GM13977 (cell line): ENCODE measurements at places on chromosomes 3 and 15.
A peak's percentile ranks its signal among the peaks of the same experiment; 100 is the strongest.

DNA sequence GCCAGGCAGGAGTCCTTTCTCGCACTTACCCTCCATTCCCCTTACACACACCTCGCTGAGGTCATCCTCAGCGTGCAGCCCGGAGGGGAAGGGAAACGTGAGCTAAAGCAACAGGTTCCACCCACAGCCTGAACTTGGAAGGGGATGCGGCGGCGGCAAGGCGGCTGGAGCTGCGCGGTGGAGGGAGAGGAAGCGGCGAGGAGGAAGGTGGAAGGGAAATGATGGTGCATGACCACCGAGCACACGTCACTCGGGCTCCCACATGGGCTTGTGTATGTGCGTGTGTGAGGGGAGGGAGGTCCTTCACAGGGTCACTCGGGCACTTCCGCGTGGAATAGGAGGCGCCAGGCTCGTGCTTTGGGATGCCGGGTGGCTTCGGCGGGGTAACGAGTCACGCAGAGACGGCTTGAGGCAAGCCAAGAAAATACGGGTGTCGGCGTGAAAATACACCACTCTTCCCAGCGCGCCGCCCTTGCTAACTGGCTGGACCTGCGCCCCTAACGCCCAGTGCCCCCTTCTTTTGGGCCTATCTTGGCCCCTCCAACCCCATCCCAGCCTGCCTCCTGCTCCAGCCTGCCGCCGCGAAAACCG, 225.5 kb upstream of the IL12A start:
- peak; percentile 54 for DNase-seq

DNA sequence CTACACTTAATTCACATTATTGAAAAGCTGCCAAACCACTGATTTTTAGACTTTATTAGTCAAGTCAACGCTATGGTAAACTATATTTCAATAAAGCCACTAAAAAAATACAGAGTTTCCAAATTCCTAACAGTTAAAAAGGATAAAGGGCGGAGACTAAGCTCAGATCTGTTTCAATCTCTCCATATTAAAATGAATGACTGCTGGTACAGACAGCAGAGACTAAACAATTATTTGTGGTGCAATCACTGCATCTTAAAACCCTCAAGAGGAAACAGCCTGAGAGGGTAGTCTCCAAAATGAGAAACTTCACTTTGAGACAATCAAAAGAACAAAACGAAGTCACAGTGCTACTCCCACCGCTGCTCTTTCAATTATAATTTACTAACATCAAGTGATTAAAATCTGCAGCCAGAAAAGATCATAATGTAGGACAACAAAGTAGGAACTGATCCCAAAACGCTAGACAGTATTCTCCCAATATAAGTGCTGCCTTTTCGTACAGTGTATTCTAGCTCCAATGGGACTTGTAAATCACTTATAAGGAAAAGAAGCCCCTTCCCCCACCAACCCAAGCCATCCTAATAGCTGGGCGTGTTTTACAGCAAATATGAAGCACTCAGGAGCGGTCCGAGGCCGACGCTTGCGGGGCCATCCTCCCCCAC, 1.2 kb downstream of the UBP1 start:
- DNase-seq, result no peak

- no peak for DNase-seq
Observed at GRCh38 chr3:171688593-171688992, 121.7 kb downstream of the PLD1 start.

DNA sequence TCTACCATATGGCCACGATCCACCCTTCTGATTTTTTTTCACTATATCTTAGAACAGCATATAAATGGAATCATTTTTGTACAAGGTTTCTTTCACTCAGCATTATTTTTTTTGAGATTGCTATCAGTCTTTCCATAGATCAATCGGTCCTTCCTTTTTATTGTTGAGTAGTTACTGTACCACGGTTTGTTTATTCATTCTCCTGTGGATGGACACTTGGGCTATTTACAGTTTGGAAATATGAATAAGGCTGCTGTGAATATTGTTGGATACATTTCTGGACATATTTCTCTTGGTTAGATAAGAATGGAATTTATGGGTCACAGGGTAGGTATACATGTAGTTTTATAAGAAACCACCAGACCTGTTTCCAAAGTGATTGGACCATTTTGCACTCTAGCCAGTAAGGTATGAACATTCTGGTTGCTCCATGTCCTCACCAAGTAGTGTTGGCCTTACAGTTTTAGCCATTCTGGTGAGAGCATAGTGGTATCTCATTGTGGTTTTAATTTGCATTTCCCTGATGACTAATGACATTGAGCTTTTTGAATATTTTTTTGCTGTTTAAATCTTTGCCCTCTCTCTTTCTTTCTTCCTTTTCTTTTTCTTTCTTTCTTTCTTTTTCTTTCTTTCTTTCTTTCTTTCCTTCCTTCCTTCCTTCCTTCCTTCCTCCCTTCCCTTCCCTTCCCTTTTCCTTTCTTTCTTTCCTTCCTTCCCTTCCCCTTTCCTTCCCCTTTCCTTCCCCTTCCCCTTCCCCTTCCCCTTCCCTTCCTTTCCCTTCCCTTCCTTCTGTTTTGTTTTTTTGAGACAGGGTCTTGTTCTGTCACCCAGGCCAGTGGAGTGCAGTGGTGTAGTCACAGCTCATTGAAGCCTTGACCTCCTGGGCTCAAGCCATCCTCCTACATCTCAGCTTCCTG, 49.2 kb downstream of the LRRK1 start:
- peak; percentile 45 for DNase-seq

GRCh38 chr15:77858792-77859490, 218.6 kb downstream of the TBC1D2B start:
- DNase-seq, result no peak

DNA sequence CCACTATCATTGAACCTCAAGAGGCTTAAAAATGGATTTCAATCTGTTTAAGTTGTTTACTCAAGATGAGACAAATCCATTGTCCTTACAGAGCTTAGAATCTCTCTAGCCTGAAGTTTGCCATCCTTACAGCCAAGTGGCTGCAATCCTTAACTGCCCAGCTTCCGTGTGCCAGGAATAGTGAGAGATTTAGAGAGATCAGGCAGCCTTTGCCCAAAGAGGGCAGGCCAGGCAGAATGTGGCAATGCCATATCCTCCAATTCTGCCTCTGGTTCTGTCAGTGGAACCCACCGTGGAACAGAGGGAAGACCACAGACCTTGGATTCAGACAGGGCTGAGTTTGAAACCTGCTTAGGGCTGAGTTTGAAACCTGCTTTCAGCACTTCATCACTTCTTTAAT, 374.3 kb downstream of the VPS13C start:
- DNase-seq, result no peak

DNA sequence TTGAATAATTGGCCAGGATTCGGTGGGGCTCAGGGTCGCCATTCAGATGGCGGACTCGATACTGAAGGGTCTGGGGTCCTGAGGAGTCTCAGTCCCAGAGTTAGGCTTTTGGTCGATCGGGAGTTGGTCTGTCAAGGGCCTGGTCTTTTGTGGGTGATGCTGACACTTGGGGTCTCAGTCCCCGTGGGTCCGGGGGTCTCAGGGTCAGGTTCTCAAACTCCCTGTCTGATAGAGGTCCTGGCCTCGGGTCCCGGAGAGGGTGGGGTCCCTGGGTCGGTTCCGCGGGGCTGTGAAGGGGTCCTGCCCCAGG, 467 bp downstream of the NCKIPSD start:
- DNase-seq, result no peak

- no peak for DNase-seq
Observed at GRCh38 chr15:91308199-91308598, 208.1 kb downstream of the SV2B start.

DNA sequence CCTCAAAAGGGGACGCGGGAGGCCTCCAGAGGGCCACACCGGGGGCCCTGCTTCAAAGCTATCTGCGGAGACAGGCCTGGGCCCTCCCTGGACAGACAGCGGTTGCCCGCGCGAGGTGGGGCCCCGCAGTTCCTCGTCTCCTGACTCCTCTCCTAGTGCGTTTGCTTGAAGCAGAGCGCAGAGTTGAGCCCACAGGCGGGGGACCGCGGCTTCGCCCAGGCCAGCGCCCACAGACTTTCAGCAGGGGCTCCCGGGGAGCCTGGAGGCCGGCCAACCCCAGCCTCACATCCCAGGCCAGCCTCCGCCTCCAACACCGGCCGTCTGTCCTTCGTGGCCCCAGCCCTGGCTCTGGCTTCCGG, 540 bp upstream of the ADAMTS7 start:
- no peak for DNase-seq

DNA sequence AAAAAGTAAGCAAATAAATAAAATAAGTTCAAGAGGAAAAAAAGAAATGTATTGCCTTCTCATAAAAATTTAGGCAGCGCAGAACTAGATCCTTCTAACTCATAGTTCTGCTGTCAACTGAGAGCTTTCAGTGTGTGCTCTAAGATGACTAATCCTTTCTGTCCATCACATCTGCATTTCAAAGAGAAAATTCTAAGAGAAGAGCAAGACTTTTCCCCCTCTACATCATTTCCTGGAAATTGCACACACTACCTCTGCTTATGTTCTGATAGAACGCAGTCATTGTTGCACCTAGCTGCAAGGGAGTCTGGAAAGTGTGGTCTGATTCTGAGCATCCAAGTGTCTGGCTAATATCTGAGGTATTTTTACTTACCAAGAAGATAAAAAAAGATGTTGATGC, 39.6 kb upstream of the SLCO3A1 start:
- no peak for DNase-seq

GRCh38 chr3:32238453-32239306, at the start of gene CMTM8:
CMTM8 (plus strand) TSS chr3:32238680; CDS start chr3:32238973, 293 bp downstream.
- DNase-seq, result peak; percentile 84

- no peak for DNase-seq
Observed at GRCh38 chr3:64651741-64652241, 36.0 kb downstream of the ADAMTS9 start.

- no peak for DNase-seq
Observed at GRCh38 chr3:133568294-133569014, 5.0 kb upstream of the CDV3 start.

DNA sequence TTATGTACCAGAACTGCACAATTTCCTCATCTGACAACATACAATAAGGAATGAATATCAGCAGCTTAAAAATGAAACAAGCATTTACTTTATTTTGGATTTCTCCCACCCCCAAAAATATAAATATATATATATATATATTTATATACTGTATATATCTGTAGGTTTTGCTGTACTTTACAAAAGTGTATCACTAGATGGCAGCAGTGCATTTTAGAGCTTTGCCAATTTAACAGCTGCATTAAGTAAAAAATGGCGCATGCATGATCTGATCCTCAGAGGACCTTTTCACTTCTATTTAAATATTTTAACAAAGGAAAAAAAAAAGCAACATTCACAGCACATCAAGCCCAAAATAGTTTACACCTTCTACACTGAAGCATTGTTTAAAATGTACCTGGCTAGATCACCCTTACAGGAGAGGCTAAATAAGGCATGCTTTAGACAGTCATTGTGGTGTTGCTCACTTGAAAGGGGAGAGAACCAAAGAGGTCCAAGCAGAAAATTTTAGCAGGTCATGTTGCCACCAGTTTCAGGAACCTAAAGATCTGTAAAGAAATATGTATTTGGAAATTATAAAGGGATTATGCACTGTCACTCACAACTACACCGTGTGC, 72.6 kb downstream of the NPTN start:
- peak; percentile 27 for DNase-seq

DNA sequence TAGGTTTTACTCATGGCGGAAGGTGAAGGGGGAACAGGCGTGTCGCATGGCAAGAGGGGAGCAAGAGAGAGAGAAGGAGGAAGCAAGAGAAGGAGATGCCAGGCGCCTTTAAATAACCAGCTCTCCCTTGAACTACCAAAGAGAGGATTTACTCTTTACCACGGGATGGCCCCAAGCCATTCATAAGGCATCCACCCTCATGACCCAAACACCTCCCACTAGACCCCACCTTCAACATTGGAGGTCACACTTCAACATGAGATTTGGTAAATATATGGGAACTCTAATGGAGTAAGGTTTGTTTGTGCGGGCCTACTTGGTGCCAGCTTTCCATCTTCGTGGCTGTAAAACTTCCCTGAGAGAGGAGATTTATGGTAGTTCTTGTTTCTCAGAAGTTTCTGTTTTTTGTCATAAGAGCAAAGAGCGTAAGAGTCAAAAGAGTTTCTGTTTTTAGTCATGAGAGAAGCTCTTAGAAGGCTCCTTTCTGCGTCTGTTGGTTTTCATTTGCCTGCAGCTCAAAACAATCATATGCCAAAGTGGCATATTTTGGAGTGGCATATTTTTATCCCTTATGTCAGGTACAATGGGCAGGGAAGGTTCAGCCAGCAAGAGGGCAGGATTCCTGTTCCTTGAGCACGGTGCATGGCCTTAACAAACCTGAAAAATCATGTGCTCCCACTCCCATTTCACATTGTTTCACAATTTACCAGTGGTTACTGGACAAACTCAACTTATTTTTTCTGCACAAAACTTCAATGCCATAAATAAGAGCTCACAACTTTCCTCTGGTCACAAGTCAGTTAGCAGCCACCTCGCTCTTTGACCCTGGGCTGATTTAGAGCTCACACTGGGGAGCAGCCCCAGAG, 12.5 kb downstream of the PML start:
- DNase-seq, result peak; percentile 44

GRCh38 chr15:85963262-85963760, 116.4 kb upstream of the AGBL1 start:
- no peak for DNase-seq

DNA sequence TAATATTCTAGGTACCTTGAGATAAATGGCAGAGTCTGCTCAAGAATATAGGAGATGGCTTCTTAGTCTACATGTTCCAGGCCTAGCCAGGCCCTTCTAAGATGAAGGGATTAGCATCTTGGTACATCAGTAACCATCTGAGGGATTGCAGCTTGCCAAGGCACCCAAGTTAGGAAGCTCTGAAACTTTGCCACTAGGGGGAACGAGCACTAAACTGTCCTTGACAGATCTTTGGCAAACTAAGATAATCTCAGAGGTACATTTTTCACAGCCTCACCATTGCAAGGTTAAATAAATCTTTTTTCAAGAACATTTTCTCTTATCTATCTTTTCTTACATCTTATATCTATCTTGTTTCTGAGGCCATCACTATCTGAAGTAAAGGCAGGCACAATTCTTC, 351.2 kb downstream of the RAP2B start:
- DNase-seq, result no peak

- no peak for DNase-seq
Observed at GRCh38 chr3:63861306-63861705, 2.3 kb downstream of the THOC7 start.

- DNase-seq, result no peak
Observed at GRCh38 chr3:58048301-58048700, 40.1 kb downstream of the FLNB start.

GRCh38 chr3:149087208-149087607, 875 bp upstream of the HLTF start:
- no peak for DNase-seq
